ENCODE measurements at places on chromosomes 13 and 19.
A peak's percentile ranks its signal among the peaks of the same experiment; 100 is the strongest.

DNA sequence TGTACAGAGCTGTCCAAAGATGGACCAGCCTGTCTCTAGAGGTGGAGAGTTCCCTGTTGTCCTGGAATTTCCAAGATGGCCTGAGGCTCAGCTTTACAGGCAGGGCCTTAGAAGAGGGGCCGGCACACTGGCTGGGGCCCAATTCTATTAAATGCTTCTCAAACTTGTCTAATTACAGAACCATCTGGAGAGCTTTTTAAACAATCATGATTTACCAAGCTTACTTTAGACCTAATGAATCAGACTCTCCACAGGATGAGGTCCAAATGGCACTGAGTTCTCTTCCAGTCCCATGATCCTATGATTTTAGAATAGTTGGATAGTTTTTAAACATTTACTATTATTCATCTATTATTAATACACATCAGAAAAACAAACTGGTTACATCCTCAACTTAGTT lies 123.5 kb downstream of the DNAJC3 start:
- DNase-seq = peak; percentile 18

- no peak for DNase-seq
Observed at GRCh38 chr13:33132644-33133440, 116.6 kb downstream of the KL start.

DNA sequence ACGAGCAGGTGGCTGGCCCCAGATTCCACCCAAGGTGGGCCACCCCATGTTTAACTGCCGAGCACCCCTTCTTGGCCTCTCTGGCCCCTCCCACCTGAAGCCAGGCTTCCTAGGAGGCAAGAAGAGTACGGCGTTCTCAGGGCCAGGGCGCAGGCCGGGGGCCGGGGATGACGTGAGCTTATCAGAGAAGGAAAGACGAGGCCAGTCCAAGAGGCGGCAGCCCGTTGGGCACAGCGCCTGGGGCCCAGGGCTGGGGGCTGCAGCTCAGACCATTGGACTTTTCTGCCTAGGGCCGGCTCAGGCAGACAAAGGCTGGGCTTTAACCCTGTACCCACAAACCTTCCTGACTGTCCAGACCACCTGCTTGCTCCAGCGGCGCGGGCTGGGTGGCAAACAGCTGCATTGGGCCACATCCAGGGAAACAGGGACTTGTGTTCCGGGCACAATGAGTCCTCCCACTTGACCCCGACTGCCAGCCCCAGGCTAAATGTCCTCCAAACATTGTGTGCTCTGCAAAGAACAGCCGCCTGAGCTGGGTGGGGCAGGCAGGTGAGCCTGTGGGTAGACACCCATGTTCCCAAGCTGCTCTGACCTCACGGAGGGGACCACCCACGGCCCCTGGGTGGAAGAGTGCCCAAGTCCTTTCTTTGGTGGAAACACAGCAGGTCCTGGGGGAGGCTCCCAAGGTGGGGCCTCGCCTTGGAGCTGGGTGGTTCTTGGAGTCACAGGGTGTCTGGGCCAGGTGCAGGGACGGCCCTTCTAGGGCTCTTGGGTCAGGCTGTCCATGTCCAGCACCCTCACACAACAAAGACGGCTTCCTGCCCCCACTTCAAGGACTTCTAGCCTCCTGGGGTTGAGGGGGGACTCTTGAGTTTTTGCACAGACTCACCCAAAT lies 21.9 kb downstream of the COMP start:
- no peak for DNase-seq

DNA sequence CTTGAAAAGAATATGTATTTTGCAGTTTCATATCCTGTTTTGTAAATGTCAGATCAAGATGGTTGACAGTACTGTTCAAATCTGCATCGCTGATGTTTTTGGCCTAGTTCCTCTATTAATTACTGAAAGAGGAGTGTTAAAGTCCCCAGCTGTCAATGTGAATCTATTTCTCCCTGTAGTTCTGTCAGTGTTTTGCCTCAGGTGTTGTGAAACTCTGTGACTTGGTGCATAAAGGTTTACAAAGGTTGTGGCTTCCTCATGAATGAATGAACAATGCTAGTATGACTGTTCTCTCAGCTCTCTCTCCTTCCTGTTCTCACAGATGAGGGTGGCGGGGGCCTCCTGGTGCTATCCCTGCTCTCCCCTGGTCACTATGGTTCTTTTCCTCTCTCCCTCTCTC lies 142.4 kb downstream of the MYCBP2 start:
- DNase-seq = no peak

GRCh38 chr19:18443406-18443805 lies 5.5 kb upstream of the ISYNA1 start:
- DNase-seq = no peak

GRCh38 chr13:109331011-109331433 lies 455.4 kb downstream of the IRS2 start:
- no peak for DNase-seq

DNA sequence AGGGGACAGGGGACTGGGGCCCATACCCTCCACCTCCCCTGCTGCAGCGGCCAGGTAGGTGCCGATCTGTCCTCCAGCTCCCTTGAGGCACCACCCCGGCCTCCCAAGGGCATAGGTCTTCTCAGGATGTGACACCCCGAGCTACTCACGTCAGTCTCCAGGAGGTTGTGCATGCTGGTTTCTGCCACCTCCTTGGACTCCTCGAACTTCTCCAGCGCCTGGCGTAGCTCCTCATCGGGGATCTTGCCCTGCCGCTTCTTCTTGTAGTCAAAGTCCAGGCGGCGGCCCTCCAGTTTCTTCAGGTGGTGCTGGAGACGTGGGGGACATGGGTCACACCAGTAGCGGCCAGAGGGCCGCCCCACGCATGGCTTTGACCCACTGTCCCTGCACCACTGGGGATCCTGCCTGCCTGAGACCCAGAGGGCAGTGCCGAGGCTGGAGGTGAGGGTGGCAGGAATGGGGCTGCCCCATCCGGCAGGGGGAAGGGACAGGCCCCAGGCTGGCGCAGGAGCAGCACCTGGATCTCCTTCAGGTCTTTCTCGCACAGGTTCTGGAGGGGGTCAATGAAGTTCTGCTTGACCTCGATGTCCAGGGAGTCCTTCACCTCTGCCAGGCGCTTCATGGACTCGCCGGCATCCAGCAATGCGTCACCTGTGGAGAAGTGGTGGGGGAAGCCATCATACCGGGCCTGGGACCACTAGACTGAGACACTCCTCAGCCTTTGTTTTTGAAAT lies 20.4 kb downstream of the MPND start:
- DNase-seq = no peak

DNA sequence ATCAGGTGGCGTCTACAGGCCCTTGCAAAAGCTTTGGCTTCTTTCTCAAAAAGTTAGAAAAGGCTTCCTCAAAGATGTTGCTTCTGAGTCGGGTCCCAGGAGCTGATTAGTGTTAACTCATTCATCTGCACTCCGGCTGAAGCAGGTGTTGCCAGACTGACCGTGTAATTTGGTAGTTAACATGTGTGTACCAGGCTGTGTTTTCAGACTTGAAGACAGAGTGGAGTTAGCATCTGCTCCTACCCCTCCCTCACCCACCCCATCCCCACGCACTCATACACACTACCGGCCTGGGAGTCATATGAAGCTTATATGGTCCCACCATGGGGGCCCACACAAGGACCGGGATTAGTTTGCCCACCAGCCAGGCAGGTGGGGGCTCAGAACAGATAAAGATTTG lies 111.5 kb downstream of the DNAJC15 start:
- DNase-seq = peak; percentile 33

GRCh38 chr13:73258406-73258805 lies 199.6 kb downstream of the KLF5 start:
- no peak for DNase-seq
